CD8-positive, alpha-beta memory T cell (primary cell): ENCODE measurements at places on chromosomes 13 and 19.

- DNase-seq, result peak; percentile 39
These were observed 90.7 kb downstream of the GNG7 start for GRCh38 chr19:2611483-2612464.

GRCh38 chr13:49395451-49395865, 48.4 kb downstream of the CAB39L start:
- DNase-seq, result no peak

- DNase-seq, result no peak
These were observed 18.6 kb downstream of the LAIR2 start for GRCh38 chr19:54521022-54521859.

GRCh38 chr13:101570410-101570809, 117.9 kb downstream of the ITGBL1 start:
- DNase-seq, result no peak

GRCh38 chr19:42158926-42159325, 26.7 kb upstream of the POU2F2 start:
- no peak for DNase-seq
